ENCODE measurements at places on chromosomes 7 and 10. TPM values are rescaled to one million over a fixed set of nuclear protein-coding genes. Genes with fewer than 3 reads are reported as not detected.

COMMD3 gene
- 47.4 TPM for total RNA-seq

TAS2R4 gene
- not detected for total RNA-seq

CNNM2 gene
- total RNA-seq: 2.3 TPM

SMNDC1 gene
- 6.6 TPM for total RNA-seq

CNTNAP2 gene
- 0.20 TPM for total RNA-seq

C10orf143 gene
- total RNA-seq: not detected

CALML5 gene
- total RNA-seq: not detected

PNLIPRP3 gene
- not detected for total RNA-seq

ZPBP gene
- total RNA-seq: not detected

ANKRD1 gene
- 785 TPM for total RNA-seq

UCN3 gene
- not detected for total RNA-seq

HPS1 gene
- 67.1 TPM for total RNA-seq

PRLHR gene
- total RNA-seq: not detected

ABCB1 gene
- 42.0 TPM for total RNA-seq

KCNMA1 gene
- not detected for total RNA-seq

Data from mammary microvascular endothelial cell (primary cell).